ENCODE measurements at places on chromosomes 5 and 9.
A peak's percentile ranks its signal among the peaks of the same experiment; 100 is the strongest.

- DNase-seq = no peak
Observed at GRCh38 chr9:113471566-113471965, 8.0 kb downstream of the RGS3 start.

DNA sequence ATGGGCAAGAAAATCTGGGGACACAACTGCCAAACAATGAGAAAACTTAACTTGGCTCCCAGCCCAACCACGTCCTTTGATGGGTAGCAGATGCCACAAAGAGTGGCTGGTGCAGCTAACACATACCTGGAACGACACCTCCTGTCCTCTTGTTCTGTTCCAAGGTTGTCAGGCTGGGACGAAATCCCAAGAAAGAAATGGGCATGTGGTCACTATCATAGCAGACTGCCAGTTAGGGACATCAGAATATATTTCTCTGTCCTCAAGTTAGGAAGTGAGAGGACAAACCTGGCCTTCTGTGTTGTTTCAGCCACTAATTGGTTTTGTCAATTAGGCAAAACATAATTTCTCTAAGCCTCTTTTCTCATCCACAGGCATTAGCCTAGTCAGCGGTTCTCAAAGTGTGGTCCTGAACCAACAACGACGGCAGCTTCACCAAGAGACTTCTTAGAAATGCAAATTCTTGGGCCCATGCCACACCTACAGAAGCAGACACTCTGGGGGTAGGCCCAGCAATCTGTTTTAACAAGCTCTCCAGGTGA lies 63.4 kb downstream of the RAPGEF1 start:
- peak; percentile 76 for DNase-seq

- no peak for DNase-seq
Observed at GRCh38 chr5:35339006-35339405, 108.7 kb upstream of the PRLR start.

- peak; percentile 71 for DNase-seq
Observed at GRCh38 chr5:154487541-154487940, 9.5 kb upstream of the HAND1 start.

DNA sequence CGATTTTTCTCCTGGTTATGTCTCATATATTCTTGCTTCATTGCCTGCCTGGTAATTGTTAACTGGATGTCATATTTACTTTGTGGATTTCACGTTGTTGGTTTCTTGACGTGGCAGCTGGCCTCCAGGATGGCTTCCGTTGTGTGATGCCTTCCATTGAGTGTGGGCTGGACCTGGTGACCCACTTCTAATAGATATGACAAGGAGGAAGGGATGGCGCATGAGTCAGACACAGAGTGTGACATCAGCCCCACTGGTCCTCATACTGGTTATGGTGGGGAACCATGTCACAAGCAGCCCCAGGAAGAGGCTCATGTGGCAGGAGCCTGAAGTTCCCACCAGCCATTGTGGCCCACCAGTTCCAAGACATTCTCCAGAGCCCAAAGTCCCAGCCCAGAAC lies 6.4 kb upstream of the PAEP start:
- no peak for DNase-seq

DNA sequence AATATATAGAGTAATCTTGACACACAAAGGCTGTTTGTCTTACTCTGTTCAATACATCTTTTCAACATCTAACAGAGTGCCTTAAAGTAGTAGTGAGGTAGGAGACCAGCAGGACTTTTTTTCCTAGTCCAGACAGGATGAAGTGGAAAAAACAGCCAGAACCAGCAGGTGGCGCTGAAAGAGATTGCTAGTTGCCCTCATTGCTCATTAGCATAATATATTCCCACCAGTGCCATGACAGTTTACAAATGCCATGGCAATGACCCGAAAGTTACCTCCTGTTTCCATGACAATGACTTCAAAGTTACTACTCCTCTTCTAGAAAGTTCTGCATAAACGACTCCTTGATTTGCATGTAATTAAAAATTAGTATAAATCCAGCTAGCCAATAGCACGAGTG lies 387.4 kb downstream of the ACTL7B start:
- no peak for DNase-seq

DNA sequence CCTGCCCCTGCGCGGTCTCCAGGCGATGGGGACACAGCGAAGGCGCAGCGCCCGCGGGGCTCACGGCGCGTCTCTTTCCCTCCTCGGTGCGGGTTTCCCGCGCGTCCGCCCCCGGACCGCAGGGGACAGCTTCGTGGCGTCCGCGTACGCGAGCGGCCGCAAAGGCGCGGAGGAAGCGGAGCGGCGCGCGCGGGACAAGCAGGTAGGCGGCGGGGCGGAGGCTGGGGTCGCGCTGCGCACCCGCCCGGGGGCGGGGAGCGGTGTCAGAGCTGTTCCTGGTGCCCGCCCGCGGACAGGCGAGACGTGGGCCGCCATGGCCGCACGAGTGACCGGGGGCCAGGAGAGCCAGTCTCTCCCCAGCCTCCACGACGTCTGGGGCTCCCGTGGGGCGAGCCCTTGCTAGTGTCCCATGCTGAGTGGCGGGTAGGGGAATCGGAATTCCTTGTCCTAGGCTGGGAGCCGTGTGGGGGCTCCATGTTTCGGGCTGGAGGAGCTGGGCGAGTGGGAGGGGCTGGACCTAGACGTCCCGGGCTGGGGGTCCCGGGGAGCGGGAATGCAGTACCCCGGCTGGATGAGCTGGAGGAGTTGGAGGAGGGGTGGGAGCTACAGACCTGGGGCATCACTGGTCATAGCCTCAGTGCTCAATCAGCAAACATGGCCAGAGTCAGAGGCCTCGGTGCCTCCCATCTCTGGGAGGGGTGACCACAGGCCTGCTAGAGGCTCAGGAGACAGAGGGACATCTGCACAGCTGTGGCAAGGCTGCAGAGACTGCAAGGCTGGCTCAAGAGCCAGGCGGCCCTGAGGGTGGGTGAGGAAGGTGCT lies 968 bp downstream of the NKD2 start:
- DNase-seq = peak; percentile 43

- no peak for DNase-seq
Observed at GRCh38 chr5:174323878-174324281, 278.4 kb downstream of the NSG2 start.

GRCh38 chr5:76724871-76725270 lies 8.9 kb downstream of the F2R start:
- no peak for DNase-seq

GRCh38 chr9:133375724-133376654 lies at the start of the genes STKLD1 and SURF4:
TSS of gene STKLD1 (plus strand) at chr9:133376366. CDS start at chr9:133376474, 108 bp downstream.
TSS of gene SURF4 (minus strand) at chr9:133376060. CDS start at chr9:133375969, 91 bp downstream.
- peak; percentile 98 for DNase-seq

DNA sequence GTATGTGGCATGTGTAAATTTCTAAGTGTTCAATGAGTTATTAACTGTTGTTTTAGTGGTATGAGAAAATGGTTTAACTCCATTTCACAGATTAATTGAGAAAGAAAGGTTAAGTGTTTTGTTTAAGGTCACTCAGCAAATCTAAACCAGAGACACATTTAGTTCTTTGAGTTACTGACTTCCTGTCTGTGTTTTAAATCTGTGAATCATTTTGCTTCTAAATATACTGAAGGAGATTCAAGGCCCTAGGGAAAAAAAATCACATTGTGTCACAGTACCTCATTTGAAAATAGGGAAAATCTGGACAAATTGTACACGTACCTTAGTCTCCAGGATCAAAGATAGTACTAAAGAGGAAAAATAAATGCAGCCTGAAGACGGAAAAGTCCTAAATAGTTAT lies 368.2 kb downstream of the TMEM161B start:
- DNase-seq = no peak

DNA sequence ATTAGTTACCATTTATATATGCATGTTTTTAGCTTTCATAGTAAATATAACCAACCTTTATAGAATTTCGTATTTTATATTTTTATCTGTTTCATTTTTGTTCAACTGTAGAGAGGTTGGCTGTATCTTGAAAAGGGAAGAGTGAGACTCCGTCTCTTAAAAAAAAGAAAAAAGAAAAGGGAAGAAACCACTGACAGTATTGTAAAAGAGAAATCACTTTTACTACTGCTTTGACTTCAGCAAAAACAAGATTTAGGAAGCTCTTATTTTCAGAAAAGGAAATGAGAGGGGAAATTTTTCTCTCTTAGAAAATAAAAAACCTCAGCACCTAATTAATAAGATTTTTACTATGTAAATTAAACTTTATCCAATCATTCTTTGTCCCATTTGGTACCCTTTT lies 14.4 kb downstream of the POLK start:
- no peak for DNase-seq

Measured in activated effector memory CD4-positive, alpha-beta T cell treated with anti-CD3 and anti-CD28 coated beads, Interleukin-2, amount 50 U/mL, for 16 hours (primary cell).